Tibial artery (tissue), 4 donors: ENCODE measurements at places on chromosomes 1 and 21.

GRCh38 chr1:97743129-97743528 is 177.7 kb downstream of the DPYD start:
- H3K27me3 ChIP-seq, result no peaks in the 10 kb centered on the region
- H3K36me3 ChIP-seq, result no peaks in the 10 kb centered on the region
- H3K4me3 ChIP-seq, result no peak overlapping the region
- H3K27ac ChIP-seq, result no peak overlapping the region

GRCh38 chr21:44911384-44912157 is 9.1 kb downstream of the ITGB2 start:
- H3K27me3 ChIP-seq, result no peaks in the 10 kb centered on the region
- no peaks in the 10 kb centered on the region for H3K36me3 ChIP-seq
- DNase-seq, result peak; percentile 94
- H3K27ac ChIP-seq, result peak overlapping the region; percentile 16
- H3K4me1 ChIP-seq, result no peaks in the 10 kb centered on the region
- no peak overlapping the region for H3K4me3 ChIP-seq

- H3K36me3 ChIP-seq, result peaks cover 51% of the 10 kb centered on the region
- H3K27ac ChIP-seq, result no peak overlapping the region
- peaks cover 5% of the 10 kb centered on the region for H3K4me1 ChIP-seq
- H3K4me3 ChIP-seq, result no peak overlapping the region
- DNase-seq, result no peak
Observed at GRCh38 chr1:37537378-37537777, 16.7 kb downstream of the SNIP1 start.

DNA sequence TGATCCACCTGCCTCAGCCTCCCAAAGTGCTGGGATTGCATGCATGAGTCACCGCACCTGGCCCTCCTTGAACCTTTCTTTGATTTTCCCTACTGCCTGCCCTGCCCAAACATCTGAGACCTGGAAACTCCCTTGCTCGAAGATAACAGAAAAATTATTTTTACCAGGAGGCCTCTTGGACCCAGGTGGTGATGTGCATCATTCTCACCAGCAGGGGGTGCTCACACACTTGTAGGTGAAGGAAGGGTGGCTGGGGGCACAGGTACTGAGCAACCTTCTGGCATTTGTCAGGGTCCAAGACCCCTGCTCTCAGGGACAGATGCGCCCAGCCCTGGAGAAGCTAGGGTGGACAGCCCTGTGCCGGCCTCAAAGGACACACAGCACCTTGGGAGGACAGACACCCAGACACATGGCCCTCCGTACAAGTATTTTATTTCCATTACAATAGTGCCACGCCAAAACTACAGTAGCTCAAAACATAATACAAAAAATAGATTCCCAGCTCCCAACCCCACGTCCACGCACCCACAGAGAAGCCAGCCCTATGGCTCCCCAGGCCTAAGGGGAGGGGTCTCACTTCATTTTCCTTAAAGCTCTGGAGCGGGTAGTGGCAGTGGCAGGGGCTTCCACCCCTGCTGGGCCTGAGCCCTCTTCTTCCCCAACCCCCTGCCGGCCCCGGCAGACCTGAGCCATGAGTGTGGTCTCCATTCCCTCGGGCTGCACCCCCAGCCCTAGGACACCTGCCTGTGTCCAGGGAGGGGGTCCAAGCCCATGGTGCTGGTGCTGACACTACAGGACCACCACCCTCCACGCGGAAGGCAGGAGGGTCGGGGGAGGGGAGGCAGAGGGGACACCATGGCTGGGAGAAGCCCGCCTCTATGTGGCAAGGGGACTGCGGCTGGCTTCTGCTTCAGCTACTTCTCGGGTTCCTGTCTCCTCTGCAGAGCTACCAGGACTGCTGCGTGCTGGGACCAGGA is 40.4 kb upstream of the EIF4G3 start:
- no peak overlapping the region for H3K4me3 ChIP-seq
- no peaks in the 10 kb centered on the region for H3K4me1 ChIP-seq
- no peaks in the 10 kb centered on the region for H3K27me3 ChIP-seq
- H3K27ac ChIP-seq, result no peak overlapping the region
- peak; percentile 55 for DNase-seq

DNA sequence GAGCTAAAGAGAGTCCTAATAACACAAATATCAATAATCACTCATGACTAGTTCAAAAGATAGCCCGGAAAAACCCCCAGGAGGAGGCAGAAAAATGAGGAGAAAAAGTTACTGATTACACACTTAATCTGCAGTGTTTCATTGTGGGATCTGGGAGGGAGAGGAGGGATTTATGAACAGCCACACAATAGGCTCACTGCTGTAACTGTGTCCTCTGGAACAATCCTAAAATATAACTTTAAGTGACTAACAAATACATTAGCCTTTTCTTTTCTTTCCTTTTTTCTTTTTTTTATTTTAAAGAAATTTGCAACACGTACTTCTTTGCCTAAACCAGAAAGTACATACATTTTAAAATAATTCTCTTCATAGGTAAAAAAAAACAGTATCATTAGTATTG is 106.3 kb upstream of the LBR start:
- DNase-seq, result no peak
- H3K4me3 ChIP-seq, result no peak overlapping the region
- no peaks in the 10 kb centered on the region for H3K27me3 ChIP-seq
- no peak overlapping the region for H3K27ac ChIP-seq

DNA sequence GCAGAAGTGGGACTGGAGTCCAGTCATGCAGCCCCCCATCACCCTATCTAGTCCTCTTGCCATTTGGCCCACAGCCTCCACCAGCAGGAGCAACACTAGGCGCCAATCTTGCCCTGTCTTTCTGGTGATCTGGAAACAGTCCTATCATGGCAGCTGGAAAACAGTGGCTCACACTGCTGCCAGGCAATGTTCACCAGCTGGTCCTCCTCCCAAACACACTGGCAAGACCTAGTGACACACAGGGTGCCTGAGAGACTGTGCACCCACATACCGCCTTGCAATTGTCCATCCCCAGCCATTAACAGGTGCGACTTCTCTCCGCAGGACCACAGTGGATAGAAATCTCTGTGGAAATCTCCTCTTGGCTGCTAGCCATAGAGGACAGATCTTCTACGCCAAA is 105.5 kb downstream of the HIVEP3 start:
- H3K27me3 ChIP-seq, result no peaks in the 10 kb centered on the region
- no peak for DNase-seq
- no peak overlapping the region for H3K27ac ChIP-seq
- no peaks in the 10 kb centered on the region for H3K36me3 ChIP-seq
- no peak overlapping the region for H3K4me3 ChIP-seq
- no peaks in the 10 kb centered on the region for H3K4me1 ChIP-seq

DNA sequence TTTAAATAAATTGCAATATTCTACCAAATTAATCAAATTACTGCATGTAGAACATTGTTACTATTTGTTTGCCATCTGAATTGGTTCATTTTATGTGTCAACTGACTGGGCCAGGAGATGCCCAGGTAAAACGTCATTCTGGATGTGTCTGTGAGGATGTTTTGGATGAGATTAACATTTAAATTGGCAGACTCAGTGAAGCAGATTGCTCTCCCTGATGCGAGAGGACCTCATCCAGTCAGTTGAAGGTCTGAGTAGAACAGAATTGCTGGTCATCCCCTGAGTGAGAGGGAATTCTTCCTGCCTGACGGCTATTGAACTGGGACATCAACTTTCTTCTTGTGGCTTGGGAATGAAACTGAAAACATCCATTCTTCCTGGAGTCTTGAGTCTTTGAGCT is 122.0 kb upstream of the GREM2 start:
- no peak overlapping the region for H3K4me3 ChIP-seq
- DNase-seq, result no peak

- no peaks in the 10 kb centered on the region for H3K36me3 ChIP-seq
- no peak overlapping the region for H3K27ac ChIP-seq
- no peaks in the 10 kb centered on the region for H3K27me3 ChIP-seq
- H3K4me1 ChIP-seq, result peaks cover 11% of the 10 kb centered on the region
Observed at GRCh38 chr1:221667504-221667903, 74.4 kb downstream of the DUSP10 start.

DNA sequence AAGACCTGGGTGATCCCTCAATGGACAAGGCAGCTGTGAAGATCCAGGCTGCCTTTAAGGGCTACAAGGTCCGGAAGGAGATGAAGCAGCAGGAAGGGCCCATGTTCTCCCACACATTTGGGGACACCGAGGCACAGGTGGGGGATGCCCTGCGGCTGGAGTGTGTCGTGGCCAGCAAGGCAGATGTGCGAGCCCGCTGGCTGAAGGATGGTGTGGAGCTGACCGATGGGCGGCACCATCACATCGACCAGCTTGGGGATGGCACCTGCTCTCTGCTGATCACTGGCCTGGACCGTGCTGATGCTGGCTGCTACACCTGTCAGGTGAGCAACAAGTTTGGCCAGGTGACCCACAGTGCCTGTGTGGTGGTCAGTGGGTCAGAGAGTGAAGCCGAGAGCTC is 85.2 kb downstream of the TRIM11 start:
- H3K4me1 ChIP-seq, result no peaks in the 10 kb centered on the region
- no peaks in the 10 kb centered on the region for H3K27me3 ChIP-seq

- H3K4me1 ChIP-seq, result no peaks in the 10 kb centered on the region
- no peak overlapping the region for H3K4me3 ChIP-seq
- H3K36me3 ChIP-seq, result no peaks in the 10 kb centered on the region
- no peaks in the 10 kb centered on the region for H3K27me3 ChIP-seq
- H3K27ac ChIP-seq, result no peak overlapping the region
Observed at GRCh38 chr1:22414244-22414751, 37.4 kb upstream of the ZBTB40 start.
